Mesothelial cell of epicardium (in vitro differentiated cells): ENCODE measurements at places on chromosomes 11 and 22.

GRCh38 chr11:134640536-134640935 is 228.5 kb upstream of the B3GAT1 start:
- H3K27me3 ChIP-seq = peaks cover 21% of the 10 kb centered on the region
- no peak overlapping the region for H3K27ac ChIP-seq
- H3K4me1 ChIP-seq = peaks cover 57% of the 10 kb centered on the region
- no peak overlapping the region for H3K4me3 ChIP-seq
- DNase-seq = no peak
- no peaks in the 10 kb centered on the region for H3K36me3 ChIP-seq

GRCh38 chr11:44624761-44625221 is 59.3 kb downstream of the CD82 start:
- H3K4me3 ChIP-seq = no peak overlapping the region
- no peaks in the 10 kb centered on the region for H3K27me3 ChIP-seq
- no peak overlapping the region for H3K27ac ChIP-seq
- peaks cover 30% of the 10 kb centered on the region for H3K4me1 ChIP-seq
- peak; percentile 34 for DNase-seq

GRCh38 chr11:60528934-60529333 is 13.7 kb downstream of the MS4A13 start:
- no peak for DNase-seq
- H3K4me1 ChIP-seq = no peaks in the 10 kb centered on the region
- no peak overlapping the region for H3K27ac ChIP-seq
- H3K4me3 ChIP-seq = no peak overlapping the region
- no peaks in the 10 kb centered on the region for H3K27me3 ChIP-seq

DNA sequence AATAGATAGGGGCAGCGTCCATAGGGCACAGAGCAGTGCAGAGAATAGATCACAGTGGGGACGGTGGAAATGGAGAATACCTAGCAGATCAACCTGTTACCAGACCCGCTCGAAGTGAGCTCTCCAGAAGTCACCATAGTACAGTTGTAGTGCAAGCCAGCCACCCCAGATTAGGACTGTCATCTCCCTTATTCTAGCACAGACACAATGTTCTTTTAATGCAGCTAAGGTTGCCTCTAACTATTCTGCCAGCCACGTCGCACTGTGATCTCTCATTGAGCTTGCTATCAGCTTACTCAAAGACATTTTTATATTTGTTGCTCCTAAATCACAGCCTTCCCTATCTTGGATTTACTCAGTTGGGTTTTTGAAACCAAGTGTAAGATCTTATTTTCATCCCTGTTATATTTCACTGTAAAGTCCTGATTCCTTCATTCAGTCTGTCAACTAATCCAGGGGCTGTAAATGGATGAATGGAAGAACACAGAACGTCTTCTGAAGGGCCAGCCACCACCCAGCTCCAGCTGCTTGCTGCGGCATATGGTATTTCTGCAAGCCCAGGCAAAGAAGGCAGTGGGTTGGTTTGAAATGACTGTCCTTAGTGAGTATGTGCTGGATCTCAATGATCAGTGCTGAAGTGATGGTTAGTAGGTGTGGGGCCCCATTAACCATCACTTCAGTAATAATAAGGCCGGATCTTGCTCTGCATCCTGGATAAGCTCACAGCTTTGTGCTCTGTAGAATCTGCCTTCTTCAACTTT is 3.4 kb downstream of the PARVA start:
- H3K4me3 ChIP-seq = no peak overlapping the region
- H3K4me1 ChIP-seq = peaks cover 35% of the 10 kb centered on the region
- no peak overlapping the region for H3K27ac ChIP-seq
- DNase-seq = no peak

GRCh38 chr11:96185220-96185768 is 157.7 kb downstream of the MAML2 start:
- H3K36me3 ChIP-seq = peaks cover 1% of the 10 kb centered on the region
- no peak overlapping the region for H3K27ac ChIP-seq
- H3K4me1 ChIP-seq = peaks cover 27% of the 10 kb centered on the region
- DNase-seq = no peak
- H3K4me3 ChIP-seq = no peak overlapping the region
- no peaks in the 10 kb centered on the region for H3K27me3 ChIP-seq

GRCh38 chr22:18096823-18097222 is 13.8 kb upstream of the TUBA8 start:
- no peak overlapping the region for H3K4me3 ChIP-seq
- no peak for DNase-seq
- no peaks in the 10 kb centered on the region for H3K27me3 ChIP-seq
- H3K27ac ChIP-seq = no peak overlapping the region
- H3K4me1 ChIP-seq = no peaks in the 10 kb centered on the region

GRCh38 chr11:12786450-12786849 is 112.2 kb downstream of the TEAD1 start:
- peaks cover 42% of the 10 kb centered on the region for H3K4me1 ChIP-seq
- H3K36me3 ChIP-seq = peaks cover 8% of the 10 kb centered on the region
- no peak overlapping the region for H3K4me3 ChIP-seq
- H3K27ac ChIP-seq = peak overlapping the region; percentile 10

DNA sequence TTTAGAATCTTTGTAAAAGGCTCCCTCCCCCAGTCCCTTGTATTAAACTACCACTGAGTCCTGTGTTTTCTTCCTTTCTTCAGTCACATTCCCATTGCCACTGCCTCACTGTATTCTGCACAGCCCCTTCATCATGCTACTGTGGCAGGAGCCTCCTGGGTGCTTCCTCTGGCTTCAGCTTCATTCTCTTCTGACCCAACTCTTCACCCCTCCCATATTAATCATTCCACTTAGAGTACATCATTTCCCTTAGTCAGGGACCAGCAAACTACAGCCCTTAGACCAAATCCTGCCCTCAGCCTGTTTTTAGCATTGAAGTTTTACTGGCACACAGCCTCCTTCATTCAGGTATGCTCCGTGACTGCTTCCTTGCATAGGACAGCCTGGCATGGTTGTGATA is 127.7 kb upstream of the MTNR1B start:
- no peak overlapping the region for H3K27ac ChIP-seq
- no peak for DNase-seq
- no peak overlapping the region for H3K4me3 ChIP-seq
- no peaks in the 10 kb centered on the region for H3K27me3 ChIP-seq
- no peaks in the 10 kb centered on the region for H3K36me3 ChIP-seq

DNA sequence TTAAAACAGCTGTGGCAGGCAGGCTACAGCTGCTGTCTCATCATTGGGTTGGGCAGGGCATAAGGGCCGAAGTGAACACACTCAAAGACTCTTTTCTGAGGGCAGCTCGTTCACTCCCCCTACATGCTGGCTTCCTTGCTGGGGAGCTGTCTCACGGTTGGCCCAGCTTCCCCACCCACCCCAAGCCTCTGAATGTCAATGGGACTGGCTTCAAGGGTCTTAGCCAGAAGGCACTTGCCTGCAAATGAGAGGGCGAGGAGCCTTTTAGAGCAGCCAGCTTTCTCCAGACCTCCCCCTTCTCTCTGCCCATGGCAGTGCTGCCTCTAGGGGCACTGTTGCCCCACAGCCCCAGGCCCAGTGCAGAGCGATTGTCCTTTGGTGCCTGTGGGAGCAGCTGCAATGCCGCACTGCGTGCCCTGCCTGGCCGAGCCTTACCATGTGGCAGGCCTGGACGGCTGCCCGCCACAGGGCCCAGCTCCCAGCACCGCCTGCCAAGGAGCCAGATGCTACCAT is 94.7 kb upstream of the RASSF10 start:
- peaks cover 2% of the 10 kb centered on the region for H3K4me1 ChIP-seq
- no peaks in the 10 kb centered on the region for H3K27me3 ChIP-seq
- H3K36me3 ChIP-seq = peaks cover 23% of the 10 kb centered on the region

GRCh38 chr11:83483808-83484207 is 197.6 kb upstream of the CCDC90B start:
- H3K4me1 ChIP-seq = no peaks in the 10 kb centered on the region
- peaks cover 9% of the 10 kb centered on the region for H3K27me3 ChIP-seq
- no peak for DNase-seq
- no peak overlapping the region for H3K4me3 ChIP-seq
- H3K36me3 ChIP-seq = no peaks in the 10 kb centered on the region
- H3K27ac ChIP-seq = no peak overlapping the region

DNA sequence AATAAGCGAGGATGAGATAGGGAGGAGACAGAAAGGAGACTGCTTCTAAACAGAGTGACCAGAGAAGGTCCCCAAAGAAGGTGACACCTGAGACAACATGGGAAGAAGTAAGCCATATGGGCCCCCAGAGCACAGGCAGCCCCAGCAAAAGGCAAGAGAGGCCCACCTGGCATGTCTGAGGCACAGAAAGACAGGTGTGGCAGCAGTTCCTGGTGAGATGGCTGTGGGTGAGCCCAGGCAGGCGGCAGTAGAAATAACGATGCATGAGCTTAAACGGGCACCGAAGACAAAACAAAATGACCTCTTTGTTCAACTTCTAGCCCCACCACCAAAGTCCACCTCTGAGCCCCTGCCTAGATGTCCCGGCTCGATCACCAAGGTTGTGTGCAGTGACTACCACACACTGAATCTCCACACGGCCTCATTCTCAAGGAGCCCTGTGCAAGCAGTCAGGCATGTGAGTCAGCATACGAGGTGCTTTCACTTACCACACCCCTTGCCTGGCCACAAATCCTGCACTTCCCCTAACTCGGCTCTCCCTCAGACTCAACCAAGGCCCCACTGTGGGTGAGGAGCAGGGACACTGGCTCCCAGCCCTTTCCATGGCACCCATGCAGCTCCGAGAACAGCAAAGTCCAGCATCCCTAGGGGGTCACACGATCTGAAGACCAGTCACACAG is 77.6 kb downstream of the PACSIN2 start:
- no peak for DNase-seq
- no peak overlapping the region for H3K27ac ChIP-seq
- H3K36me3 ChIP-seq = no peaks in the 10 kb centered on the region
- H3K27me3 ChIP-seq = no peaks in the 10 kb centered on the region

DNA sequence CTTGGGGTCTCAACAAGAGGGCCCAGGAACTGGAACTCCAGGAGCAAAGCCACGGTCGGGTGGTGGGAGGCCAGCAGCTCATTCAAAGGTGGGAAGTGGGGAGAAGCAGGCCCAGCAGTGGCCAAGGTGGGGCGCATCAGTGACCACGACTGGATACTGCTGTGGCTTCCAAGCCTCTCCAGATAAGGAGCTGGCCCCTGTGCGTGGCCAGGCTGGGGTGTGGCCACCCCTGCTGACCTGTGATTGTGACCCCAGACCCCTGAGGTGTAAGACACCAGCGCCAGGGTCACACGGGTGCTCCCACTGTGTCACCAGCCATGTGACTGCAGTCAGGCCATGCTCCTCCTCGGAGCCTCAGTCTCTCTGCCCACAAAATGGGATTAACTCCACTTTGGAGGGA is 20.3 kb downstream of the A4GALT start:
- H3K36me3 ChIP-seq = no peaks in the 10 kb centered on the region
- DNase-seq = no peak
- H3K27me3 ChIP-seq = no peaks in the 10 kb centered on the region
- H3K27ac ChIP-seq = no peak overlapping the region
- no peak overlapping the region for H3K4me3 ChIP-seq
- peaks cover 6% of the 10 kb centered on the region for H3K4me1 ChIP-seq

- H3K4me3 ChIP-seq = no peak overlapping the region
- H3K36me3 ChIP-seq = no peaks in the 10 kb centered on the region
- H3K27me3 ChIP-seq = peaks cover 2% of the 10 kb centered on the region
- no peaks in the 10 kb centered on the region for H3K4me1 ChIP-seq
Observed at GRCh38 chr22:34687116-34687515, 378.8 kb upstream of the ISX start.

DNA sequence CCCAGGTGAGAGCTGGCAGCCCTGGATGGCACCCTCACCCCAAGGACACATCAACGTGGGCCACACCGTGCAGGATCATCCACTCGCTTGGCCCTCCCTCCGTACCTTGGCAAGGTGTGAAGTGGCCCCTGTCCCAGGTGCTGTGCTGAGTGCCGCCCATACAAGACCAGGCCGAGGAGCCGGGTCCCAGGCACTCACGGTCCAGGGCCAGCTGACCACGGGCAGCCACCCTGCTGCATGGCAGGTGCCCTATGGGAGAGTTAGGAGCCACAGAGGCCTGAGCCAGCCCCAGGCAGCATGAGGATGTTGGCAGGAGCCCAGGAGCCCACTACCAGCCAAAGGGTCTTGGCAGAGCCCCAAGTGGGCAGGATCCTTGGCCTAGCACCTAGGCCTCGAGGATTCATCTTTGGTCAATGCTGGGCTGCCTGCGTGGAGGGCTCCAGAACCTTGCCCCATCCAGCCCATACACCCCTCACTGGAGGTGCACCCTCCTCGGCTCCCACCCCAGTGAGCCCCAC is 19.6 kb downstream of the RTN4R start:
- no peaks in the 10 kb centered on the region for H3K27me3 ChIP-seq
- H3K4me3 ChIP-seq = no peak overlapping the region
- no peak for DNase-seq
- no peaks in the 10 kb centered on the region for H3K36me3 ChIP-seq
- peaks cover 22% of the 10 kb centered on the region for H3K4me1 ChIP-seq

- no peak overlapping the region for H3K4me3 ChIP-seq
- H3K27ac ChIP-seq = no peak overlapping the region
- H3K36me3 ChIP-seq = peaks cover 23% of the 10 kb centered on the region
- peaks cover 28% of the 10 kb centered on the region for H3K4me1 ChIP-seq
Observed at GRCh38 chr11:129946965-129947364, 51.6 kb upstream of the NFRKB start.

GRCh38 chr22:37002633-37003032 is 16.6 kb downstream of the TST start:
- no peaks in the 10 kb centered on the region for H3K36me3 ChIP-seq
- no peaks in the 10 kb centered on the region for H3K4me1 ChIP-seq
- DNase-seq = no peak
- peaks cover 39% of the 10 kb centered on the region for H3K27me3 ChIP-seq
- no peak overlapping the region for H3K4me3 ChIP-seq

GRCh38 chr11:4539603-4540219 is 5.3 kb upstream of the OR52M1 start:
- H3K4me3 ChIP-seq = no peak overlapping the region
- no peaks in the 10 kb centered on the region for H3K36me3 ChIP-seq
- H3K27ac ChIP-seq = no peak overlapping the region
- peak; percentile 68 for DNase-seq

GRCh38 chr22:19716041-19716828 is 1.9 kb downstream of the SEPTIN5 start:
- H3K27ac ChIP-seq = no peak overlapping the region
- peak overlapping the region; percentile 13 for H3K4me3 ChIP-seq
- peaks cover 15% of the 10 kb centered on the region for H3K36me3 ChIP-seq
- DNase-seq = no peak
- peaks cover 8% of the 10 kb centered on the region for H3K4me1 ChIP-seq
- peaks cover 34% of the 10 kb centered on the region for H3K27me3 ChIP-seq

DNA sequence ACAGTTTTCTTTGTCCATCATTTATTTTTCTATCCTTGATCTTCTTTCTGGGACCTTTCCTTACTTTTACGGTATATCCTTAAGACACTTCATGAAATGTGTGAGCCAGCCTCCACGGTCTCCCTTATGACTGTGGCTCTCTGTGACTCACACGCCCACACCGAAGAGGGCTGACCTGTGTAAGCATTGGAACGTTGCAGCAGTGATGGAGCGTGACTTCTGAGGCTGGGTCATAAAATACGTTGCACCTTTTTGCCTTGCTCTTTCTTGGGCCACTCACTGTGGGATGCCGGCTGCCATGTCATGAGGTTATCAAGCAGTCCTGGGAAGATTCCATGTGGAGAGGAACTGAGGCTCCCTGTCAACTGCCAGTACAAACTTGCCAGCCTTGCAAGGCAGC is 96.3 kb upstream of the RAB1B start:
- no peaks in the 10 kb centered on the region for H3K27me3 ChIP-seq
- peaks cover 3% of the 10 kb centered on the region for H3K36me3 ChIP-seq
- no peak overlapping the region for H3K27ac ChIP-seq
- H3K4me1 ChIP-seq = peaks cover 4% of the 10 kb centered on the region

- peak overlapping the region; percentile 21 for H3K27ac ChIP-seq
- DNase-seq = no peak
- peaks cover 6% of the 10 kb centered on the region for H3K4me1 ChIP-seq
- no peaks in the 10 kb centered on the region for H3K36me3 ChIP-seq
- H3K27me3 ChIP-seq = no peaks in the 10 kb centered on the region
- no peak overlapping the region for H3K4me3 ChIP-seq
Observed at GRCh38 chr11:3894128-3894731, 38.8 kb downstream of the STIM1 start.
